ENCODE measurements at places on chromosomes 6 and 20. TPM values are rescaled to one million over a fixed set of nuclear protein-coding genes. Genes with fewer than 3 reads are reported as not detected.

Gene TRIM26
- 16.2 TPM for polyA plus RNA-seq

Gene TMEM151B
- 0.25 TPM for polyA plus RNA-seq

Gene CALHM5
- 1.9 TPM for polyA plus RNA-seq

Gene SPTLC3
- polyA plus RNA-seq: 2.0 TPM

Gene ZSCAN12
- polyA plus RNA-seq: 5.6 TPM

Gene LGSN
- polyA plus RNA-seq: not detected

- no peak for DNase-seq
These were observed 43.2 kb upstream of the TMX4 start for GRCh38 chr20:8062756-8063155.

DNA sequence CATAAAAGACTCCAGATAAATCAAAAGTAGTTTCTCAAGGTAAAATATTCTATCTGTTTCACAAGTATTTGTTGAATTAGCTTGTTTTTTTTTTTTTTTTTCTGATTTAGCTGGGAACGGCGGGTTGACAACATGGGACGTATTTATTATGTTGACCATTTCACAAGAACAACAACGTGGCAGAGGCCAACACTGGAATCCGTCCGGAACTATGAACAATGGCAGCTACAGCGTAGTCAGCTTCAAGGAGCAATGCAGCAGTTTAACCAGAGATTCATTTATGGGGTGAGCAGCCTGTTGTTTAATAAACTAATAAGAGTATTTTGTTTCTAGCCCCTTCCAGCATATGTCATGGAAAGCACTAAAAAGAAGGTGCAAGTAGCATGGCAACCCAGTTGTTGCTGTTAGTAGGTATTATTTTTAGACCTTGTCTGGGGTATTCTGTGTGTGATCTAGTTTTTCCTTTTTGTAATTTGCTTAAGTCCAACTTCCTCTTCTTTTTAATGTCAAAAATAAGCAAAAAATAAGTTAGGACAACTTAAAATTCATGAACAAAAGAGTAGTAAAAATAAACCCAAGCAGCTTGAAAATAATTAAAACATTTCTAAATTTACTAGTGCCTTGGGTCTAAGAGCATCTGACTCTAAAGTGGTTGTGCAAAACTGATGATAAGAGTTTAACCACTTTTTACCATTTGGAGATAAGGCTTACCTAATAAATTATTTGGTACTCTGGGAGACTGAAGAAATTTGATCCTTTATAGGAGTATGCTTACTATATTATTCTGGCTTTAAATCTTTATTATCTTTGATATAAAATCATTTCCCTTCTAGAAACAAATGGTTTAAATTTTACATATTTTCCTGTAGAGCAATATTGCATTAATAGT lies 70.8 kb upstream of the DYNLRB1 start:
- DNase-seq: no peak

GRCh38 chr20:31570735-31571617 lies 34.1 kb upstream of the ID1 start:
- no peak for DNase-seq

DNA sequence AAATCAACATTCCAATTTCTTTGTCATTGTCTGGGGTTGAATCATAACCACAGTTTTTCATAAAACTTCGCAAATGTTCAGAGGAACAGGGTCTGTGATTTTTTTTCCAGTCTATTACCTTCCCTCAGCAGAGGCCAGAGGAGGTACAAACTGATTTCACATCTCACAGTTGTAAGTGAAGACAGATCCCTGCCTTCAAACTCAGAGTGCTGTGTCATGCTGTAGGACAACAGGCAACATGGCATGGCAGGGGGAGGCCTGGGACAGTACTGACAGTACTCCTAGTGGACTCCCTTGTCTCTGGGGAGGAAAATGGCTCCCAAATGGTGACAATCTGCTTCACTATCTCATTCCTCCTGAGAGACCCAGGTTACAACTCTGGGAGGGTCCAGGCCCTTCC lies 308.6 kb downstream of the CDC5L start:
- DNase-seq: no peak

DNA sequence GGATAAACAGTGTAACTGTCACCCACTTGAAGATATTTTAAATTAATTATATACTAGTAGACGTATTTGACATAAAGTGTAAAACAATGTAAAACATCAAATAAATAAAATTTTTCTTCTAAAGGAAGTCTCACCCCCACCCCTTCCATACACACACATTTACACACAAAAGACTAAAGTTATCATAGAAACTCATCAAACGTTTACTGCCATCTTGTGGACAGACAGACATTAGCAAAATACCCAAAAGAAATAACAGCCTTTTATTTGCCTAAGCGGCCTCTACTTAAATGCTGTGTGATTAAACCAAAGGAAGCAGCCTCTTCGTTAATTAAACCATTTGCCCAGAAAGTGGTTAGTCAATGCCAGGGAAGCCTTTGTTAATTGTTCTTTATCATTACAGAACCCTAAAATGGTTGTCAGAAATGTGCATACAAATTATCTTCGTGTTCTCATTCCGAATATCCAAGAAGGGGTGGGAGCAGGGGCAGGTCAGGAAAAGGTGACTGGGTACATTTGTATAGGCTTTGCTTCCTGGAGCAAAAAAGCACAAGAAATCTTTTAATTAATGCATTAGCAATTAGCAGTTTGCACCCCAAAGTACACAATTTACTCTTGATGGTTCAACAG lies 176.2 kb upstream of the SASH1 start:
- peak; percentile 39 for DNase-seq

DNA sequence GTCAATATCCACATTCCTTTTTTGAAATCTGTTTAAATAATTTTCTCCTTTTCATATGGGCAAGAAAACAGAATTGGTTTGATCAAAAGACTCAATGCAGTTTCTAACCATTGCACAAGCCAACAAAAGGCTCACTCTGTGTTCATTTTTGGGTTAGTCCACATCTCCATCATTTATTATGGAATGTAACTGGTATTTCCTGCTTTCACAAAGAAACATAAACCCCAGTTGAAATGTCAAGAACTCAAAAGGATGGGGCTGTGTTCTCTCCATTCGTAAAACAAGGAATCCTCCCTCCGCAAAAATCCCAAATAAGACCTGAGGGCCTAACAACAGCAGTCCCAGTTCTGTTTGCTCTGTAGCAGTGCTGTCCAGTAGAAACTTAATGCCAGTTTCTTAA lies 420.9 kb downstream of the GJA1 start:
- DNase-seq: no peak

GRCh38 chr6:42929821-42930360 lies 611 bp downstream of the CNPY3 start:
- DNase-seq: no peak

DNA sequence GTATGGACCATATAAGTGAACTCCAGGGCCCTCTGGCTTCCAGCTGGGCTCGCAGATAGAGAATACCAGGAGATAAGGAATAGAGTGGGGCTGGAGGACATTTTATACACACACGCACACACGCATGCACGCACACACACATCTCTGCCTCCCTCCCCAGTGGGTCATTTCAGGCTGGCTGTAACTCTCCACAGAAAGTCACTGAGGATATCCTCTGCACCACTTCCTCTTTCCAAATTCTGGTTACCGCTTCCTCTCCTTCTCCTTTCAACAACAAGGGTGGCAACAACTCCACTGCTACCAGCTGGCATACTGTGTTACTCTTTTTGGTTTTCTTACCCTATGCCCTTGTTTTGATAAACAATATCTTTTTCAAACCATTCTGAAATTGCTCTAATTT lies 280.2 kb downstream of the COL12A1 start:
- no peak for DNase-seq

- no peak for DNase-seq
These were observed 59.6 kb downstream of the TIAM2 start for GRCh38 chr6:155054491-155055250.

Data from forelimb muscle (tissue), 1 donor.